ENCODE measurements at places on chromosomes 6 and 20.

- no peak for DNase-seq
These were observed 119.7 kb downstream of the ADGRB3 start for GRCh38 chr6:68754681-68755213.

GRCh38 chr6:90315354-90315950 lies 18.8 kb upstream of the BACH2 start:
- no peak for DNase-seq

DNA sequence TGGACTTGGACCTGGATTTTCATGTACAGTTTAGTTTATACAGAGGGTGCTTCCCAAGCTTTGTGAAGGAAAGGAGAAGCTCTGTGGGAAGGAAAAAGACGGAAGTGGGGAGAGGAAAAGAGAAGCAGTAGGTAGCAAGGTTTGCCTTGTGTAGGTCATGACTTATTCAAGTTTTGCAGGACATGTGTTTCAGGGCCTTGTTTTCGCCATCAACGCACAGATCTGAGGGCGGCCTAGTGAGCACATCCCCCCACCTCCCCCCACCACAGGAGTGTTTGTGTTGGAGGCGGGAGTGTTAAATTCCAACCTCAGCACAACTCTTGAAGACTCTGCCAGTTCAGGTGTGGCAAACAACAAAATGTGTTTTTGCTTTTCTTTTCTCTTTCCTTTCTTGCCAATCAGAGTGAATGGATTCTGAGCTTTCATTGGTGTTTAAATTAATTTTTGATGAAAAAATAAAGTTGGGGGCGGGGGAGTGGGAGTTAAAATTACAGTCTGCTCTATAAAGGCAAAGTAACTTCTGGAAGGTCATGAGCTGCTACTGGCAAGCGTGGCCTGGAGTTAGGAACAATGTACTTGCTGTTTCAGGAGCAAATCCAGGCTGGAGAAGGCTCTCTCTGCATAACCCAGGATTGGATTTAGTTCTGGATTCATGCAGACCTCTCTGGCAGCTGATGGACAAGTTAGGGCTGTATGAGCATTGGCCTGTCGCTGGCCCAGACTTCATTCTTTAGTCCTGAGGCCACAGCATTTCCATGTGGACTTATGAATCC lies 338.5 kb downstream of the CD83 start:
- no peak for DNase-seq

DNA sequence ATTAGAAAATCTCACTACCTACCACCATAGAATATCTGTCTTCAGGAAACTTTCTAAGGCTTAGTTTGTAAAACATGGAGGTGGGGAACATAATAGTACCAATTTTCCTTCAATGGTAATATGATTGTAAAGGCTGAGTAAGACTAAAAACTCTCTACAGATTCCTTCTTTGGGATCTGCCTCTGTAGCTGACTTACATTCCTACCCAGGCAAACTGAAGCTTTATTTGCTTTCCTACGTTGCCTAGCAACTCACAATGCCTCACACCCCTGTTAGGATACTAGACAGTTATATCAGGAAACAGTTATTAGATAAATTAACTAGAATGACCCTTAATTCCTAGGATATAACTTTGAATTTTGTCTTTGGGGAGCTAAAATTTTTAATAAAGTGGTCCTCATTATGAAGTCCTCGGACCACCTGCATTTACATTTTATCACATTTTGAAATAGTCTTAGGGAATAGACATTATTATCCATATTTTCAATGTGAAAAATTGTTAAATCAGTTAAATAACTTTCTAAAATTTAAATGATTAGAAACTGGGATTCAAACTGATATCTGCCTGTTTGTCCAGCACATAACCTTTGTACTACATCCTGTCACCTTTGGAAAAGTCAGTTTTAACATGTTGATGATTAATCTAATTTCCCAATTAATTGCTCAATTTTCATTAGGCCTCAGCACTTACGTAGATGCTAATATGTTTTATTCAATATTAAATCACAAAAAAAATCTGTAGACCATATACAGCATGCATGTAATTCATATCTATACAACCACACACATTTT lies 591.4 kb downstream of the RNF144B start:
- DNase-seq, result no peak

DNA sequence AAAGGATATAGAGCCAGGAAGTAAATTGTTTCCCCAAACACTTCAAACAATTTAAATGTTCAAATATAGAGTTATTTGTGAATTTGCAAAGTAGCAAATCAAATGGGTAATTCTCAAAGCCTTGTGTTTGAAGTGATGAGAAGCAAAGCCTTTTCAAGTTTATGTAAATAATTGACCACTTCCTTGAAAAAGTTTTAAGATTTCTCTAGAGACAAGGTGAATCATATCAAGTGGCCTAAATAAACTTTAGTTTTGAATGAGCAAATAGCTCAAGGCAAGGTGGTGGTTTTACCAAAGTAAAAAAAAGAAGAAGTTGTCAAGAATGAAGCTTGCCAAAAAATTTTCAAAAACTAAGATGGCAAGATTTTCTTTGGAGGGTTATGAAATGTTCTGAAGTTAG lies 42.6 kb upstream of the IFNGR1 start:
- no peak for DNase-seq

DNA sequence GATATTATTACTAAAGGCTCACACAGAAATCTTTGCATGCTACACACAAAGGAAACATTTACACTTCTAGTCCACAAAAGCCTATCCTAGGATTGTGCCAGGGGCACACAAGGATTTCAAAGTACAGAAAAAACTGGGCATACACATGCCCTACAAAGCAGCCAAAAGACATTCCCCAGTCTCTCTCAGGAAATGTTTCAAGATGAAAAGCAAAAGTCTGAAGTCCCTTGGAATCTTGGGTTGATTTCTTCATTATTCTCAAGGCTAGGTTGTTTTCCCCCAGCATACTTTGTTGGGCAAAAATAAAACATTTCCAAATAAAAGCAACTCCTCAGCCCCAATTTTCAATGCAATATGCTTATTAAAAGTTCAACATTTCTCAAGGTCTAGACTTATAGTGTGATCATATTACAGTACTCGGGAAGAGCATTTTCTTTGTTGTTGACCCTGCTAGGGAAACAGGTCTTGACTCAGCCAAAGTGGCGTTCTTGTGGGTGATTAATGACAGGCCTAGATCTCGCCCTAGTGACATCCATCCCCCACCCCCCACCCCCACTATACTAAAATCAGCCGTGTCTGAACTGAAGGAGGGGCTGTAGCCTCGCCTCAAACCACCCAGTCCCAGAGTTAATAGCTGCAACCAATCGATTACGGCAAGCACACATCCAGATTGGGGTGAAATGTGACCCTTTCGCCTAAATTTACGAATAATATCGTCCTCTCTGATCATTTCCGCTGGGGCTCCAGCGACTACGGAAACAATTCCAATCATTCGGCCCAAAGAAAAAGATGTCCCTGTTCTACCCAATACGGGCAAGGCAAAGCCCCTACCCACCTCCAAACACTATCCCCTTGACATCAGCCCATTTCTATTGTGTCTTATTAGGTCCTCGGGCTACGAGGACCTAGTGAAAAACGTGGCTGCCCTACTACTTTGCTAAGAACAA lies 1.4 kb downstream of the AKIRIN2 start:
- no peak for DNase-seq

GRCh38 chr6:31132806-31133205 lies 6.1 kb downstream of the PSORS1C2 start:
- DNase-seq, result no peak

DNA sequence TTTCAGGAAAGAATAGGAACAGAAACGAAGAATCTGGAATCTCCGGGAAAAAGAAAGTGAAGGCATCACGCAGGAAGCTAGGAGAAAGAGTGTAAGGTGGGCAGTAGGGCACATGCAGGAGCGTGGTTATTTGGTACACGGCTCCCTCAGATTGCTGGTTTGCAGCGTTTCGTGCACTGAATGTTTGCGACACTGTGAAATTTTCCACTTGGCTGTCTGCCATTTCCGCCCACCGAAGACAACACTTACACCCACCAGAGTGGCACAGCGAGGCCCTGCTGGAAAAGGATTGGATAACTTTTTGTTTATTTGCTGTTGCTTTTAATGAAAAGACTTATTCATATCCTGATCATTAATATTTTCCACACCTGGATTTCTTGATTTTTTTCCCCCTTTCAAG lies 248.3 kb downstream of the GMPR start:
- no peak for DNase-seq

GRCh38 chr20:39117491-39117890 lies 155.3 kb downstream of the DHX35 start:
- DNase-seq, result no peak

DNA sequence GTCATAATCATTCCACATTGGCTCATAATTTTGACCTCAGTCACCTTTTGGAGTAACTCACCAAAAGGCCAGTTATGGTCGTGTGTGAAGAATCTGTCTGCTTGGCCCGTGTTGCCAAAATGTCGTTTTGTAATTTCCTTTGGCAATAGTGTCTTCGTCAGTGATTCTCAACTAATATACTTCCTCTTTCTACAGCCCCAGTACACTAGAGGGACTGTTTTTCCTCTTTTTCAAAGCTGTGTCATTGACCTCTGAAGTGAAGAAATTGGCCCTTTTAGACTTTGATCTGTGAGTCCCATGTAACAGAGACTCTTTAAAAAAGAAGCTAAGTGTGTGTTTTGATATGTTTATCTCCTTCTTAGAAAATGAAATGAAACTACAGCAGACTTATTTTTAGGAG lies 5.2 kb downstream of the FOXO3 start:
- no peak for DNase-seq

DNA sequence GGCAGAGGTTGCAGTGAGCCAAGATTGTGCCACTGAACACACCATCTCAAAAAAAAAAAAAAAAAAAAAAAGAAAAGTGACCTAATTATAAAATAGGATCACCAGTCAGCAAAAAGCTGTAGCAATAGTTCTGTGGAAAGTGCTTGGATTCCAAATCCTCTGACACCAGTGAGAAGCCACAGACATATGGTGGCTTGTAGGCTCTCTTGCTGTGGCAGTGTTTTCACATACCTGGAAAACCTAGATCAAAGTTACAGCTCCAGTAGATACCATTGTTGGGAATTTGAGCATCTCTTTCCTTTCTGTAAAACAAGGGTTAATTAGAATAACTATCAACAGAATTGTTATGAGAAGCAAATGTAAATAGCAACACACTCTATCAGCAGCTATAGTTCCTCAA lies 4.1 kb downstream of the CCDC170 start:
- no peak for DNase-seq

GRCh38 chr6:170203212-170203611 lies 87.7 kb downstream of the DLL1 start:
- DNase-seq, result no peak

DNA sequence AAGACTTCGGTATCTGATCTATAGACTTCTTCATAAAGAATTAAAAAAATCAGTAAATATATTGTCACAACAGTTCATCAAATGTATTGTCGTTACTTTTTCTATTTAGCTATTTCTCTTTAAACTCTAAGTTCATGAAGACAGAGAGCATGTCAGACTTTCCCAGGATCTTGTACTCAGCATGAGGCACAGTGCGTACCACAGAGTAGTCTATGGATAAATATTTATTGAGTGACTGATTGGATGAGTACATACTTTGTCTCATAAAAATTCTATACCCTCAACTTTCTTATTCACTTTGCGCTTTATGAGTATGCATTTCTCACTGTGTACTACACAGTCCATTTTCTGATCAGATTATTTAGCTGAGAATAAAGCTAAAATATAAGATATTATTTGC lies 1284.4 kb upstream of the ADGRB3 start:
- DNase-seq, result no peak

DNA sequence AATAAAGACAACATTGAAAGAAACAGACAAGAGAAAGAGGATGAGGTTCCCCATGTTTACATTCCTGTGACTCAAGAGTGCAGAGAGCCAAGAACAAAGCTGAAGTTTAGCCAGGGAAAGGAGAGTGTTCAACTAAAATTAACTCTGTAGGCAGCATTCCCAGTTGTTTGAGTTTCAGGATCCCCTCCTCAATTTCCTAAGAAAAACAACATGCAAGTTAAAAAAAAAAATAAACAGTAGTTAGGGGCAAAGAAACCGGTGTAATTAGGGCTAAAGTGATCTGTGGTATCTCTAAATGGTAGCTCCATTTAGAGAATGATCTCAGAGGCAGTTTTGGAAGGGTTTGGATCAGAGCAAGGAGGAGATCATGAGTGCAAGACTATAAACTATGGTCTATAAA lies 30.9 kb upstream of the RAB23 start:
- DNase-seq, result no peak

GRCh38 chr6:26155061-26155930 lies 68.1 kb downstream of the HFE start:
- no peak for DNase-seq

- DNase-seq, result no peak
These were observed 158.0 kb downstream of the SCP2D1 start for GRCh38 chr20:18971574-18971973.

DNA sequence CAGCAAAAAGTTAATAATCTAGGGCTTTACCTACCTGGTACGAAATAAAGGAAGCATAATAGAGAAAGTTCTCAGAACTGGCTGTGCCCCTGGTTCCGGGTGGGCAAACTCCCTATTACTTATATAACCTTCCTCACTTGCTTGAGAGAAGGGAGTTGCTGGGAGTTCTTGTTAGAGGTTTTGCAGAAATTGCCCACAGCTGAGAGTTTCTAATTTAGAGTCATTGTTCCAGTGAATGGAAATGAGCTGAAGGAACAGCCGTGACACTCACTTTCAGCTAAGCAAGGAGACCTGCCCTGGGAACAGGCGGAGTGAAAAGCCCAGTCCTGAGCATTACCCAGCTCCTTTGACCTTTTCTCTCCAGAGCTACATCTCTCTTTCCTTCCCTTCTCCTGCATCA lies 594.6 kb upstream of the FLRT3 start:
- DNase-seq, result no peak

- no peak for DNase-seq
These were observed 100.9 kb downstream of the CD109 start for GRCh38 chr6:73796881-73797280.

DNA sequence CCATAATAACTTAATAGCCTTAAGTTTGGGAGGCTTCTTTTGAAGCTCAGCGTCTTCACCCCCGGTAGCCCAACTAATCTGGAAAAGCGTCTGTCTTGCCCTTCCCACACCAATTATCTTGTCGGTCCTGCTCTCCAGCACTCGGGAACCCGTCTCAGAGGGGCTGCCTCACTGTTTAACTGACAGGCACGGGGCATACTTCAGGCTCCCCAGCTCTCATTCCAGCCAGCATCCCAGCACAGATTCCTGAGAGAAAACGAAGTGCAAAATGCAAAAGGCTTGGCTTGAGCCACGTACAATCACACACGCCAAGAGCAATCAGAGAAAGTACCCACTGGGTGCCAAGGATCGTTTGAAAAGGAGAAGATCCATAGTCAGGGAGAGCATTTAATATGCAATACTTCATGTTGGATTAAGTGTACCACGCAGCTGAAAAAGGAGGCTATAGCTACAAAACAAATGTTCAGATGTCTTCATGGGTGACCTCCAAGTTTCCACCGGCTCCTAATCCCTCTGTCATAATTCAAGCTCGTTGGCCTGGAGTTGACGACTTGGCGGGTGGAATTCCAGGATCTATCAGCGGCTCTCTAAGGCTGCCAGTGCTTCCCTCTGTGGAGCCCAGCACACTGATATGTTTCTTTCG lies 53.7 kb upstream of the STX16 start:
- no peak for DNase-seq

Data from stimulated activated CD4-positive, alpha-beta T cell treated with anti-CD3 and anti-CD28 coated beads, Interleukin-1b, Interleukin-23, amount 100 ng/mL, for 1 hour (primary cell).